ENCODE measurements at places on chromosomes 13 and 19. TPM values are rescaled to one million over a fixed set of nuclear protein-coding genes. Genes with fewer than 3 reads are reported as not detected.

The ZNF529 gene
- 26.8 TPM for total RNA-seq

- DNase-seq = no peak
Measured at GRCh38 chr13:100560498-100561157, 28.0 kb downstream of the GGACT start.

The BCAM gene
- total RNA-seq = not detected

DNA sequence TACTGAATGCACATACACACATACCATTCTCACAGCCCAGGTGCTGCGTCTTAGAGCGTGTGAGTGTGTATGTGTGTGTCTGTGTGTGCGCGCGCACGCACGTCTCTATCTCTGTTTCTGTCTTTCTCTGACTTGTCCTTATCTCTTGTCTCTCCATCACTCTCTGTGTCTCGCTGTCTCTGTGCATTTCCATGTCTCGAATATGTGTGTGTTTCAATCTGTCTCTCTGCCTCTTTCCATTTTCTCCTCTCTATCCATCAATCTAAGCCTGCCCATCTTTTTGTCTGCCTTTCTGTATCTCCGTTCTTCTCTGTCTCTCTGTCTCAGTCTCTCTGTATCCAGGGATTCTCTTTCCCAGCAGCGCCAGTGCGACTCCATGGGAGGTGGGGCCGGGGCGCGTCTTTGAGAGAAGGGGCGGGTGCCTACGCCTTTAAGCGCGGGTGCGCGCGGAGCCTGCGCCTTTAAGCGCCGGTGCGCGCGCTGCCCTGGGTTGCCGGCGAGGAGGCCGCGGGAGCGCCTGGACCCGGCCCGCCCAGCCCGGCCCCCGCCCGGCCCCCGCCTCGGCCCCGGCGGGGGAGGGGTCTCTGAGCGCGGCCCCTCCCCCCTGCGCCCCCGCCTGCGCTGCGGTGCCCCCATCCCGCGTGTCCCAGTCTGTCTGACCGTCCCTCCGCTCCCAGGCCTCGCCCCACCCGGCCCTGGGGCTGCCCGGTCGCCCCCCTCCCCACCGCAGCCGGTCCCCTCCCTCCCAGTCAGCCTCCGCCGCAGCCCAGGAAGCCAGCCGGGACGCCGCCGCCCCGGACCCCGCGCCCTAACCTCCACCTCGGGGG lies at the start of gene LRFN3:
Gene LRFN3, plus strand, starts transcription at position 464 of the 827 bp plus-strand sequence. CDS start 3,052 bp downstream, outside the sequence.
- DNase-seq = no peak

DNA sequence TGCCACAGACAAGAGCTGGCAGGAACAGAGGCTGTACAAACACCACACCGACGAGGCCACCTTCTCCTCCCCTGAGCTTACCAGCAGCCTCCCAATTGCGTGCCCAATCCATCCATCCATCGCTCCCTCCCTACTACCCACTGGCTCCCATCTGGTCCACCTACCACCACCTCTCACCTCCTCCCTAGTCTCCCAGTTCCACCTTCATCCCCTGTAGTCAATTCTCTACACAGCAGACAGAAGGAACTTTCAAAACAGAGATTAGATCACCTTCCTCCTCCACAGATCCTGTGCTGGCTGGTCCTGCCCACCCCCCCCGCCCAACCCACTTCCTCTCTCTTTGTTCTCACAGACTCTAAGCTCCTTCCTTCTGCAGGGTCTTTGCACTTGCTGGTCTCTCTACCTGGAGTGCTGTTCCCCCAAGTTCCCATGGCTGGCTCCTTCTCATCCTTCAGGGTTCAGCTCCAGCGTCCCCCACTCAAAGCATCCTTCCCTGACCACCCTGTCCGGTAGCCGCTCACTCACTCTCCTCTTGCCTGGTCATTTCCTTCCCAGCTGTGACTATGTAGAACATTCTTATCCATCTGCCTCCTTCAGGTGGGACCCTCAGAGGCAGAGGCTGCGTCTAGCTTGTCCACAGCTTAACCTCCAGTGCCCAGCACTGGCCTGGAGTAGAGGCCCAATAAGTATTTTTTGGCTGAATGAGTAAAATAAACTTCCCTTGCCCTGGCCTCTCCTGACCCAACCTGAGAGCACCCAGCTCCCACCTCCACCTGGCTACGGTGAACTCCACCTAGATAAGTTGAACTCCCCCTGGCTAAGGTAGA lies 23.0 kb downstream of the PIN1 start:
- no peak for DNase-seq

DNA sequence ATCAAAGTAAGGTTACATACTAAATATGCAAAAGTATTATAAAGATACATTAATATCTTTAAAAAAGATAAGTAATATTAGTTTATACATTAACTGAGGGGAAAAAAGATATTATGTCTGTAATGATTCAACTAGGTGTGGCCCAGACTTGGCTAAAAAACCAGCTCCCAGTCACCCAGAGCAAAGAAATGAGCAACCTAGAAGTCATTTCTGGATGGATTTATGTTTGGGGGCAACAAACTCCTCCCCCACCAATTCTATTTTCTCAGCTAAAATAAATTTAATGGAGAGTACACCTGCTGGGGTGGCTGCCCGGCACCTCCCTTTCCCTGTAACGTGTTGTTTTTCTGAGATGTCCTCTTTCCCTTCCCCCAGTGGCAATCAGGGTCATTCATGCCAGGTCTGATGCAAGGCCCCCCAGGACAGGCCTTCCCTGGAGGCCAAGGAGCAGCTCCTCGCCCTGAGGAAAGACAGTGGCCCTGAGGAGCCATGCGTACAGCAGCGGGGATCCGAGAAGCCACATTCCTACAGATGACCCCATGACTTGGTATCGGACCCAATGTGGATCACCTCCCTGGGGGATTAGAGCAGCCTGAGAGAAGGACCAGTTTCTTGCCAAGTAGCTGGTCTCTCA lies 78.6 kb upstream of the DOCK9 start:
- no peak for DNase-seq

The SIGLECL1 gene
- total RNA-seq = not detected

The IQCN gene
- total RNA-seq = 1.5 TPM

All from activated naive CD4-positive, alpha-beta T cell treated with anti-CD3 and anti-CD28 coated beads, Interleukin-2, amount 50 U/mL, for 72 hours (primary cell).